ENCODE measurements at places on chromosomes 2 and 18.

- DNase-seq, result no peak
Observed at GRCh38 chr2:113104054-113104611, 23.3 kb upstream of the IL1RN start.

GRCh38 chr2:168964251-168964807 is 63.2 kb downstream of the G6PC2 start:
- DNase-seq, result no peak

- DNase-seq, result no peak
Observed at GRCh38 chr2:190783513-190784263, 96.9 kb upstream of the GLS start.

- no peak for DNase-seq
Observed at GRCh38 chr18:34993289-34993688, 47.9 kb upstream of the MAPRE2 start.

DNA sequence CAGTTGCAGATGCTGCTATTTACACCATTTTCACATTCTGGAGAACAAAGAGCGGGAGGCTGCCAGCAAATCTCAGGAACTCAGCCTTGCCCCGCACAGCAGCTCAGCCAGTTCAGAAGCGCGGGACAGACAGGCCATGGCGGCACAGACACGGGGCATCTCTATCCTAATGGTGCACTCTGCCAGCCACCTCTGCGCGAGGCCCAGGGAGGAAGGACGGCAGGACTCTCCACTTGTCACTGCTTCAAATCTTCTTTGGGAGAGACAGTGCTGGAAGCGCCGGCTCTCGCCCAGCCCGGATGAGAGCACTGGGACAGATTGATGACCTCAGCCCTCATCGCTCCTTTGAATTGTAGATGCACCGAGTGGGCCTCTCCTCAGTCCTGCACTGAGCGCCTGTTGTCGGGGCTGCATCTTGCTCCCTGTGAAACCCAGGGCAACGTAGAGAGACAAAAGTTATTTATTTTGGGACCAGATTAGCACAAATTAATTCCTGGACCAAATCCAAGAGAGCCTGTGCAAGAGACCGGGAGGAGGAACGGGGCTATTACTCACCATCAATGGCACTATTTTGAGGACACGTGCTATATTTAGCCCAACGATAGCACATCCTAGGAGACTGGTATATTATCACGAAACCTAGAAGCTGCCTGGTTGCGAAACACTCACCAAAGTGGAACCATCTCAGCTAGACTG is 211.4 kb upstream of the SMIM21 start:
- DNase-seq, result no peak

DNA sequence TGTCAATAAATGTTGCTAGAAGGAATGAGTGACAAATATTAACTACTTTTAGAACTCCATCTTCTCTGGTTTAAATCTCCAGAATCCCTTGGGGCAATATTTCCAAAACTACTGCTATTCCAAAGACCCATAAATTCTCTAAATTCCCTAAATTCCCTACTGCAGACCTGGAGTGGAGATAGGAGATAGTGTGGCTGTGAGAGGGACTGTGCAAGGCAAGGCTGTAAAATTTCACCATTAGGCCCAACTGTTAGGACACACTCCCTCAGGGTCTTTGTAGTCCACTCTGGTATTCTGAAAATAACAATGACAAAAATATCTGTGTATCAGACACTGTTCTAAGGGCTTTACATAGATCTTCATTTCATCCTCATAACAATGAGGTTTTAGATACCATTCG is 67.9 kb downstream of the MYL12B start:
- DNase-seq, result no peak

DNA sequence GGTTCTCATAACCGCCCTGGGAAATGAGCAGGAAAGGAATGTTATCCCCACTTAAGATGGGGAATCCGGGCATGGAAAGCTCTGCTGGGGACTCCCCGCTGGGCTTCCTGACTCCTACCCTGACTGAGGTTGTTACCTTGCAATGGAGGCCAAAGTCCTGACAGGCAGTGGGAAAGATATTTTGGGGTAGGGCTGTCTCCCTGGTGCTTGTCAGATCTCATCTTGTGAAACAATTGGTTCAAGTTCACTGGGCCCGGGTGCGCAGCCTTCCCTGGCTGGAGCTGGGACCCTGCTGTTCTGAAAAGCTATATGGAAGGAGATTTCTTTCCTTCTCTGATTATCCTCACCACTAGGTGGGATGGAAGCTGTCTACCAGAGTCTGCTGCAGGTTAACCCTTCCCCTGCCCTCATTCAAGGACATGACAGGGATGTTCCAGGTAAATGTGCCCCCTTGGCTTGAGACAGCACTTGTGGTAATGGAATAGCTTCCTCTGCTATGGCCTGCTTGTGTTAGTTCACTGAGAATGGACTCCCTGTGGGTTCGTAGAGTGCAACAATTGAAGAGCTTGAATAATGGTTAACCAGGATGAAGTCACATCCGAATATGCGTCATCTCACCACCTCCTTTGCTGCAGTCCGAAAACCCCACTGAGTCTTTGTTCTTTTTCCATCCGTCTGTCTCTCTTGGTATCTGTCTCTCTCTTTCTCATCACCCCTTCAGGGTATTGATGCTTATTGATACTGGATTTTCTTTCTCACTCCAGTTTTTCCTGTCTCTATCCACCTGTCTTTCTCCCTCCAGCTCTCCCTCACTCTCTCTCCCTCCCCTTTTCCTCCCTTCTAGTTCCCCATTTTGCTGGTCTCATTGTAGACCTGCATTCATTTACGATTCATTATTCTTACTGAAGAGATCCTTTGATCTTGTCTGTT is 67.8 kb upstream of the EPAS1 start:
- DNase-seq, result peak; percentile 63

DNA sequence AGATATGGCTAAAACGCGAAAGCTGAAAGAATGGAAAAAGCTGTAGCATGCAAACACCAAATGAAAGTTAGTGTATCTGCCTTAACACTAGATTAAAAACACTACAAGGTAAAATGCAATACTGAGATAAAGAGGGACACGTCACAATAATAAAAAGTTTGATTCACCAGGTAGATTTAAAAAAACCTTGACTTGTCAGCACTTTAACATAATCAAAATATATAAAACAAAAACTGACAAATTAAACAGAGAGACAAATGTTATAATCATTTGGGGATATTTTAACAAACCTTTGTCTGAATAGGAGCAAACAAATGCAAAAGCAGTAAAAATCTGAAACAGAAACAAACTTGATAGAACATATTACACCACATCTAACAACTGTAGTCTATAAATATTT is 18.3 kb downstream of the TLK1 start:
- DNase-seq, result no peak

DNA sequence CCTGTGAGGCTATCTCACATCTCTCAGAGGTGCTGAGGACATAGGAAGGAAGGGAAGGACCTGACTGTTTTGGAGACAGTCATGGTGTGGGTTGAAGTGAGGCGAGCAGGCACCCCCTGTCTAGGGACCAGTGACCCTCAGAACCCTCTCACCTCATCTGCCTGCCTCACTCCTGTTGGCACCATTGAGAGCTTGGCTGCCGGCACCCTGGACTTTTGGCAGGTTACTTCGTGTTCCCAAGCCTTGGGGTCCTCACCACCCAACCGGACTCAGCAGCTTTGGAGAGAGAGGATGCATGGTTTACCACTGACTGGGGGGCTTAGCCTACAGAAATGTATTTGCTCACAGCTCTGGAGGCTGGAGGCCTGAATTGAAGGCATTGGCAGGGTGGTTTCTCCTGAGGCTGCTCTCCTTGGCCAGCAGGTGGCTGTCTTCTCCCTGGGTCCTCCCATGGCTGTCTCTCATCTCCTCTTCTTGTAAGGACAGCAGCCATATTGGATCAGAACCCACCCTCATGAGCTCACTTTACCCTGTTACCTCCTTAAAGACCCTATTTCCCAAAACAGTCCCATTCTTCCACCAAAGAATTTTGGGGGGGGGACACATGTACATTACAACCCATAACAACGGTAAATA is 142.0 kb downstream of the TSN start:
- DNase-seq, result peak; percentile 61

- no peak for DNase-seq
Observed at GRCh38 chr2:37394263-37394662, 49.8 kb downstream of the QPCT start.

DNA sequence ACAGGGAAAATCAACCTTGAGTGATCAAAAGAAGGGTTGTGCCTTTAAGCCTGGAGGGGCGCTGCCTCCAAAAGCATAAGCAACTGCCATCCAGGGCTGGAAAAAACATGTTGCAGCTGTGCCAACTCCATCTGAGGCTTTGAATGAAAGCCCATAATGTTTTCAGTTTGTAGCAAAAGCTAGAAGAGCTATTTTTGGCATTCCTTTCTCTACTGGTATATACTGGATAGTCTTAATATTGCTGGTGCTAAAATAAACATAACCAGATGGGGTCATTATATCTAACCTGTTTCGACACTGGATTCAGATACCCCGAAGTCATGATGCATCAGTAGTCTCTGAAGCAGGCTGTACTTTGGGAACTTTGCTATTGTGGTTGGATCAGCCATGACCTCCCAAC is 25.1 kb downstream of the ANXA4 start:
- DNase-seq, result no peak

DNA sequence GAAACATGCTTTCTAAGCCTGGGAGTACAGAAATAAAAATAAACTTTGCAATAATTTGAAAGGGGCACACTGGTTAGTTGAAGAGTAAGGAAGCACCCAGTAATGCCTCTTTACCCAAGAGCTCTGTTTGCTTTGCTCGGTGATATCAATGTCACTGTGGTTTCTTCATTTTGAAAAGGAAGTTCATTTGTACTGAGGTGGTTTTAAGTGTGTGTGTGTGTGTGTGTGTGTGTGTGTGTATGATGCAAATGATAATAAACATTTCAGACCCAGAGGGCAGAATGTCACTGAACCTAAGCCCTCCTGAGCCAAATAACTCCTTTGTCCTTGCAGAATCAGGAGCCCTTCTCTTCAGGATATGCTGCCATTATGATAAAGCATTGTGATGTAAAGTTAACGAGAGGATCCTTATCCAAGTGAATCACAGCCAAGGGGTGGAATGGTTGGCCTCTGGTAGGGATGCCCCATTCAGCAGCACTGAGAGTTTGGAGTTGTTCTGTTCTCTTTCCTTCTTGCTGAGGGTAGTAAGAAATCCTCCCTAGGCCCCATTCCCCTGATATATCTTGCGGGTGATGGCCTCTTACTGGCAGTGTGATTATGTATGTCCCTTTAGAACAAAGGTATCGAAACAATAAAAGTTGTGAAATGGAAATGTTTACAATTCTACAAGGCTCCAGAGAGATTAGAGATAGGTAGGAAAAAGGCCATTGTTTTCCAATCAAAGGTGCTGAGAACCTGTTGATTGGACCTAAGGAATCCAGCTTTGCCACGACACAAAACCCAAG is 7.6 kb downstream of the ITGA6 start:
- no peak for DNase-seq

DNA sequence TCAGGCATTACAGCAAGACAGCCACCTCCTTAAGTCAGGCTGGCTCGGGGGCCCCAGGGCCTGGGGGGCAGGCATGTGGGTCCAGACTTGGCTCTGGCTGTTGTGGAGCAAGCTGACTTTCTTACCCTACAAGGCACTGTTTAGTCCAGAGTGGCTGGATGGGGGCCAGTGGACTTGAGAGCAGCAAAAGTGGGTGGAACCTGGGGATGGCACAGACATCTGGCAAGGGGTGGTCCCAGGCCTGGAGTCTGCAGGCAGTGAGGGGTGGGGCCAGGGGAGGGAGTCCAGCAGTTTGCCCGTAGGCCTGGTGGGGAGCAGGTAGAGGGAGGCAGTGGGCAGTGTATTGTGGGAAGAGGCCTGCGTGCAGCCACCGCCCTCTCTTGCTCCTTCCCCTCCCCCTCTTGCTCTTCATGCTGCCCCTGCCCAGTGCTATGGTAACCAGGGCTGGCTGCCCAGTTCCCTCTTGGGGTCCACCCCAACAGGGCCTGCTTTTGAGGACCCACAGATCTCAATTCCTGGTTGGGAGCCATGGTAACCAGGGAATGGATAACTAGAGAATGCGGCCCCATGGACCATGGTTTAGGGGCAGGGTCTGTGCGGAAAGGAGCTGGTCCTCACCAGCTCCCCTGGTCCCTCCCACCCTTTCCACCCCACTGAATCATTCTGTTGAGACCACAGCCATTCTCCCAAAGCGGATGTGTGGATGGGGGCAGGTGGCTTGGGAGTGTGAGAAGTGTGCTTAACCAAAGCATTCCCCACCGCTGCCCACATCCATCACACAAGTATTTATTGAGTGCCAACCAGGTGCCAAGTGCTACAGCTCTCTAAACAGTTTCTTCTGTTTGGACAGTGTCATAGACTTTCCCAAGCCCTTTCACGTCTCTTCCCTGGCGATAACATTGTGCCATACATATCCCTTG is 19.3 kb downstream of the SPEG start:
- DNase-seq, result no peak

DNA sequence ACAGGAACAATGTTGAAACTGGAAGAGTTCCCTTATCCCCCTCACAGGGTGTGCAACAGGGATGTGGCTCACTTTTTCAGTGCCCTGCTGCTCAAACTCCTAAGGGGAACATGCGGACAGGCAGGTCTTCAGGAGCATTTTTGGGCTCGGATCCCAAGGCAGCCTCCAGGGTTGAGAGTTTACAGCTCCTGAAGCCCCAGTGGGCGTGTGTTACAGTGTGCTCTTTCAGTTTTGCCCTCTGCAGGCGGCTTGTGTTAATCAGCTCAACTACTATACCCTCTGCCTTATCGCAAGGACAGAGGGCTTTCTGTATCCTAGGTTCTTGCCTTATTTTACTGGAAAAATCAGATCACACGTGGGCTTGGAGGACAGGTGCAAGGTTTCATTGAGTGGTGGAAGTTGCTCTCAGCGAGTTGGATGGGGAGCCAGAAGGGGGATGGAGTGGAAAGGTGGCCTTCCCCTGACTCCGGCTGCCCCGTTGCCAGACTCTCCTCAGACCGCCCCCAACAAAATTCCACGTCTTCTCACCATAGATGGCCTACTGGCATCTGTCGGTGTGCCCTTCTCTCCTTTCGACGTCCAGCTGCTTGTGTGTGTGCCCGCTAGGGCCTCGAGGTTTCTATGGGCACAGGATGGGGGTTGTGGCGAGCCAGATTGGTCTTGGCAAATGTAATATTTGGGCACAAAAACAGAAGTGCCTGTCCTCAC is 541.9 kb downstream of the TMX3 start:
- DNase-seq, result no peak

DNA sequence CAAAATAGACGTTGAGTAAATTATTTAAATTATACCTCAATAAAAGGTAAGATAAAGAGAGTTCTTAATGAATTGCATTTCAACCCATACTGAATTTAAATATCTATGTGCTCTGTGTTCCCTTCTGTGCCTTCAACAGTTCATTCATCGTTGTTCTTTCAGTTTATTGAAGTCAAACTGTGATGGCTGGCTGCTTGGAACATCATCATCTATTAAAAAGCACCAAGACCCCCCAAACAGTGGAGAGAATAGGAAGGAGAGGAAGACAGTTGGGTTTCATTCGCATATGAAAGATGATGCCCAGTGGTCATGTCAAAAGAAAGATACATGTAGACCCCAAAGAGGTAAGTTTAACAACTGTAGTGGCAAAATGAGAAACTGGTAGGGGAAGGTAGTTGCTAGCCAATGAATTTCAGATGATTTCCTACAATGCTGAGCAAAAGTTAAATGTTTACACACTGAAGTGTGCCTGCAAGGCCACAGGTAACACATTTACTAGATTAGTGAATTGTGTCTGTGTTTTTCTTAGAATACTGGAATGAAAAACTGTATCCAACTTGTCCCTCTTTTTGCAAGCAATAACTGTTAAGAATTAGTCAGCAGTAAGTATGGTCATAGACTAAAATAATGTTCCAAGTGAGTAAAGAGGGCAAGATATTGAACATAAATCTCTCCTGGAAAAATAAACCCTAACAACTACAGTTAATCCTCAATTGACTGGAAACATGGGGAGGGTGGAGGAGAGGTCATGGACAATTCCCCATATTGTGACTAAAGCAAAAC is 331.3 kb downstream of the KIAA1328 start:
- DNase-seq, result no peak
